ENCODE measurements at places on chromosomes 11 and 22.
A peak's percentile ranks its signal among the peaks of the same experiment; 100 is the strongest.

DNA sequence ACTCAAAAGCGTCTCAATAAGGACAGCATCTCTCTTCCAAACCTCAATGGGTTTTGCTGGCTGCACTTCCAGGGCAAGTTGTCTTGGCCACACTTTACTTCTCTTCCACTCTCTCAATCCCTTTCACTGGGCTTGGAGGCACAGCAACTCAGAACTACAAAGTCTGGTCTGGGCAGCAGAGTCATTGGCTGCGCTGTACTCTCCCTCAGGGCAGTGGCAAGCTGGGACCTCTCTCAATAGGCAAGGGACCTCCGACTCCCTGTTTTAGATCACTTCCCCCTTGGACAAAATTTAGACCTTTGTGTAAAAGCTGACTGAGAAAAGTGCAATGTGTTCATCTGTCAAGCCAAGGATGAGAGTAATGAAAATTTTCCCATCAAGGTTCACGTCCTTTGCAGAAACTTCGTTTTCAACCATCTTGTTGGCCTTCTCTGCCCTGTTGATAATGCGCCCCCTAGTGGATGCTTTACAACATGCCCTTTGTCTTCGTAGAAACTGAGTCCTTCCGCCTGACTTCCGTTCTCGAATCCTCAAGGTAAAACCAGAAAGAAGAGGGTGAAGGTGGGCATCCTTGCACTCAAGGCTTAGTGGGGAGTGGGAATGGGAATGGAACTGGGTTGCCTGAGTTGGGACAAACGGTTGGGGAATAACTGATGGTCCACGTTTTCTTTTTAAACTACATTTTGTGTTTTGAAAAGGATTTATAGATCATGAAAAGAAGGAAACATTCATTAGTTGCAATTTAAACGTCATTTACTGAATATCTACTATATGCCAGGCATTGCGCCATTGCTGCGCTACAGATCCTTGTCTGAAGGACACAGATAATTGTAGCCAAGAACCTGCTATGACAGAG lies 99.1 kb downstream of the CD44 start:
- peak; percentile 35 for DNase-seq

- peak; percentile 70 for DNase-seq
Measured at GRCh38 chr11:64777449-64778222, 706 bp downstream of the SF1 start.

DNA sequence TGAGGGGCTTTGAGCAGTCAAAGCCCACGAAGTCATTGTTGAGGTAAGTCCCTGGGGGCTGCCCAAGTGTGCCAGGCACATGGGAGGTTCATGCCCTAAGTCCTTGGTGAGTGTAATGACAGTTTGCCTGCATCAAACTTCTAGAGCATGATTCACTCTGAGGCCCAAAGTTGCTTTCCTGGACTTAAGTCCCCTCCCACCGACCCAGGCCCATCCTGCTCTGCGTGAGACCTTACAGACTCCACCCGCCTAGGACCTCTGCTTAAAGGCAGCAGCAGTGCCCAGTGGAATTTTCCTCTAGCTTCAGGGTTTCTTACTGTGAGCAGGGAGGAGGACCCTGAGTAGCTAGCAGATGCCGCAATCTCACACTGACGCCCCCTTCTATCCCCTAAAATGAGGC lies 5.7 kb upstream of the PVALB start:
- no peak for DNase-seq

GRCh38 chr22:36465232-36466021 lies 16.0 kb downstream of the TXN2 start:
- DNase-seq = no peak

GRCh38 chr11:30583476-30584280 lies 2.5 kb downstream of the MPPED2 start:
- no peak for DNase-seq

- no peak for DNase-seq
Measured at GRCh38 chr11:5274395-5274794, 4.7 kb upstream of the HBE1 start.

DNA sequence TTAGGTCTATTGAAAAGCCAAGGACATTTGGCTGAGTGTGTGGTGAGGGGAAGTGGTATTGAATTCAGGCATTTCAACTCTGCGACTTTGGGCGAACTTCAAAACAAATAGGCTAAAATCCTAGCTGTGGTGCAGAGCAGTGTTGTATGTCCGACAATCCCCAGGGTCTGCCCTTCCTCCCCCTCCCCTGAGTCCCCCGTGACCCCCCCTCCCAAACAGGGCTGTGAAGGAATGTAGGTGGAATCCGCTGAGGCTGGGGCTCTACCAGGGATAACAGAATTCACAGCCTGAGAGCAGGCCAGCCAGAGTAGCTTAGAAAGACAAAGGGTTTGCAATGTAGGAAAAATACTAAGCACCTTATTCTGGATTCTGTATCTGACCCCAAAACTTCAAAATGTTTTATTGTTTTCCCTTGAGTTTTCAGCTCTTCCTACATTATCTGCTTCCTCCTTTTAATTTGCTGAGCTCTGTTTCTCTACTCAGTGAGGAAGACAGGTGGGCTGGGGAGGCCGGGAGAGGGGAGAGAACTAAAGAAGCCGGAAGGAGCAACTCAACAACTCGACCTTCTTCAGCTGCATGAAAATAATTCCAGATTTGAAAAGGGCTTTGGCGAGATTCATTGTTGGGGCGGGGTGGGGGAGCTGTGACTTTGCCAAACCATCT lies 315.2 kb downstream of the BLID start:
- no peak for DNase-seq

GRCh38 chr11:13119941-13120520 lies 110.9 kb downstream of the RASSF10 start:
- DNase-seq = no peak

DNA sequence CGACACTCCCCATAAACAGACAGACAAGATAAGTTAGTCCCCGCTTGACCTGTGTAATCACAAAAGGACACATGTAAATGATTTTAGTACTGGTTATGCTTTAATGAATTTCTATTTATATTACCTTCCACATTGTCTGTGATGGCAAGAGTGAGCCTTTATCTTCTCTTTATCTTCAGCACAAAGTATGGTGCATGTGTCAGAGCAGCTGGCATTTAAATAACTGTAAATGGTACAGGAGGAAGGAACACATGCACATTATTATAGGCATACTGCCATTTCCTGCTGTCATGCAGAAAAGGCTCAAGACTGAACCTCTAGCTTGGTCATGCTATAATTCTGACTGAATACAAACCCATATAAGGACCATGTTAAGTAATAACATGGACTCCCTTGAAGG lies 1342.7 kb upstream of the TENM4 start:
- no peak for DNase-seq

DNA sequence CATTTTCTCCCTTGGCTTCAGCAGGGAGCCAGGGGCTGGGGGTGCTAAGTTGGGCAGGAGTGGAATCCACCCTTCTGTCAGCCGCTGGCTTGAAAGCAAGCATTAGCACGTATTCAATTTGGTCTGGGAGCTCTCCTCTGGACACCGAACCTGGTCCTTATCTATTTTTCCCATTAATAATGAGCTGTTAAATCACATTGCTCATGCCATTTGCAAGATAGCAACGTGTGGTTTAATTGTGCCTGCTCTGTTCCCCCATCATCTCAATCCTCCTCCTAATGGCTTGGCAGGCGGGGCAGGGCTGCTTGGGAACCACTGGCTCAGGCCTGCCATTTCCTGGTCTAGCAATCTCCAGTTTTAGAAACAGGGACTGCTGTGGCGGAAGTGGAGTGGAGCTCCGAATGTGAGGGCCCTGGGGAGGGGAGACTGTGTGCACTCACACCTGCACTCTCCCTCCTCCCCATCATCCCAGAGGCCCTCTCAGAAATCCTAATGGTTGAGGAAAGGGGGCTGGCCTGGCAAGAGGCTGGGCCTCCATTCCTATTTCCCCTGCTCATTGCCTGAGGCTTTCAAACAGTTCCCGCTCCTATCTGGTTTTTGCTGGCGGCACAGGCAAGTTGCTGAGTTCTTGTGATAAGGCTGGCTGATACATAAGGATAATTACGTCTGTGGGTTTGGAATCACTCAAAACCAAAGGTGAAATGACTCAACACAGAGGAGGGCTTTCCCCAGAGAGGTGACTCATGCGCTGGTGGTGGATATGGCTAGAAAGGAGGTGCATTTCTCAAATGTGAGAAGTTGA lies 201.2 kb upstream of the E2F8 start:
- DNase-seq = peak; percentile 50

DNA sequence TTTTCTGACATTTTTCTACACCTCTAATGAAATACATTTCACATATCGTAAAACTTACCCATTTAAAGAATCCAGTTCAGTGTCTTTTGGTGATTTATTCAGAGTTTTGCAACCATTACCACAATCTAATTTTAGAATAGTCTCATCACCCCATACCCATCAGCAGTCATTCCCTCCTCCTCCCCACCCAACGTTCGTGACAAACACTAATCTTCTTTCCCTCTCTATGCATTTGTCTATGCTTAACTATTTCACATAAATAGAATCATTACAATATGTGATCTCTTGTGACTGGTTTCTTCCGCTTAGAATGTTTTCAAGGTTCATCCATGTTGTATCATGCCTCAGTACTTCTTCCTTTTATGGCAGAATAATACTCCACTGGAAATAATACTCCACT lies 9.5 kb downstream of the TTC28 start:
- DNase-seq = no peak

- DNase-seq = no peak
Measured at GRCh38 chr11:3747704-3748103, 49.6 kb downstream of the NUP98 start.

- no peak for DNase-seq
Measured at GRCh38 chr11:110827276-110827675, 115.0 kb upstream of the ARHGAP20 start.

- no peak for DNase-seq
Measured at GRCh38 chr11:74575999-74576398, 16.4 kb upstream of the POLD3 start.

GRCh38 chr11:10305964-10306918 lies 1.4 kb downstream of the ADM start:
- no peak for DNase-seq

DNA sequence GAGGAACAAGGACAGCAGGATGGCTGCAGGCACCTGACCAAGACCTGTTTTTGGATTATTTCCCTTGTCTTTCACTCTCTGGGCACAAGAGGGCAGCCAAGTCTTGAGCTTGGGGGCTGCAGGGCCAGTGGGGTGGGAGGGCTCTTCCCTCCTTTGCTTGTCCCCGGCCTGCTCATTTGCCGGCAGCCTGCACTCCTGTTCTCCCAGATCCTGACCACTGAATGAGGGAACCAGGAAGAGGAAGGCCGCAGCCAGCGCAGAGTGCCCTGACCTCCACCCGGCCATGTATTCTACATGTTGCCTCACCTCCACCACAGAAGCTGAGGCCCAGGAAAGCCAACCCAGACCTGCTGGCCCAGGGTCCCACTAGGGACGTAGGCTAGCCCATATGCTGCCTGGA lies 15.5 kb upstream of the NNMT start:
- no peak for DNase-seq

- no peak for DNase-seq
Measured at GRCh38 chr11:128046213-128046612, 541.1 kb downstream of the ETS1 start.

DNA sequence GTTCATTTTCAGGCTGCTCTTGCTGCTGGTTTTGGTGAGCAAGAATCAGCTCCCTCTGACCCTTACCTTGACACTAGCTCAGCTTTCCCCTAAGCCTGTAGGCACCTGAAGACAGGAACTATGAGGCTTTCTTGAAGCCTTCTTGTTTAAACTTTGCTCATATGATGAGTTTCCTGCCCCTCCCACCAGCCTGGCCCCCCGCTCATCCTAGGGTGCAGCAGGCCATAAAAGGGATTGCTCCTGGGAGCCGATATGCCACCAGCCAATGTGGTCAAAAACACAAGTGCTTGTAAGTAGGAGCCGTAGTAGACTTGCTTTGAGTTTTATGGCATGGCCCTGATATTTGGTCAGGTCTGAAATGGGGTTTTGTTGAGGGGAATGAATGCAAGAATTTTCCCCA lies 164.7 kb downstream of the DSCAML1 start:
- DNase-seq = no peak

GRCh38 chr11:57459164-57460021 lies 935 bp upstream of the RTN4RL2 start:
- peak; percentile 13 for DNase-seq

- DNase-seq = no peak
Measured at GRCh38 chr11:74019104-74019738, 10.3 kb upstream of the UCP3 start.

- no peak for DNase-seq
Measured at GRCh38 chr11:17770917-17771316, 36.3 kb downstream of the KCNC1 start.

DNA sequence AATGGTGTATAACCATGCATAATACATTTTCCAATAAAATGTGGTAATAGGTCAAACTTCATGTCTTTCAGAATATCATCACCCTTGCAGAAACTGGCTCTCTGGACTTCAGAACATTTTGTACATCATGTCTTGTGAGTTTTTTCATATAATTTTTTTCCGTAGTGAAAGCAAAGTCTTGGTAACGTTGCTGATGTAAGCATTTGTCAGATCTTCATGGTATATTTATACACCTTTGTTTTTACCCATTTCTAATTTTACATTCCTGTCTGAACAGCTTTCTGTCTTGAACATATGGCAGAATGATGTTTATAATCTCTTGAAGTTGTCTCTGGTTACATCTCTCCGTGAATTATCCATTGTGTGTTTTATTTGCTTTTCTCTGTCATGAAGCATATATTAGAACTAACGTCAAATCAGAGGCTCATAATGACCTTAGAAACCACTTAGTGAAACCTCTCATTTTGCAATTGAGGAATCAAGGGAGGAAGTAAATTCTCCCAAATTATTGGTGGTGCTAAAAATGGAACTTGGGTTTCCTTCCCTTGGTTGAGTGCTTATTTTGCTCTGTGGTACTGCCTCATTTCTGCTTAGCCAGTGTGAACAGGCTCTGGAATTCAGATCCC lies 37.4 kb downstream of the CSRP3 start:
- no peak for DNase-seq

- DNase-seq = no peak
Measured at GRCh38 chr11:109048098-109048497, 373.9 kb upstream of the C11orf87 start.

DNA sequence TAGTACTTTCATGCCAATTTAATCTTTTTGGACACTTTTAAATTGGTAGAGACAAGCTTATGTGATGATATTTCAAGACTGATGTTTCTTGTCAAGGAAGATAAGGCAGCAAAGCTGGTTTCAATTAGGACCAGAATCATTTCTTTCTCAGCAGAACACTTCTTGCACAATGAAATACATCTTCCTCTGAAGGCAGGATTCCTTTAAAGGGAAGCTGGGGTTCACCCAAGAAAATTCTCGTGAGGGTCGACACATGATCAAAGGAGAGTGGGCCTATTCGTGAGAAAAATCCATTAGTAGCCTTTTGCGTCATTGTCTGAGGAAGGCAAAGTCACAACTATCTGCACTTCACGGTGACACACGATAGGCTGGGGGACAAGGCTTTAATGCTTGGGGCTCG lies 17.6 kb downstream of the TTC12 start:
- DNase-seq = no peak

DNA sequence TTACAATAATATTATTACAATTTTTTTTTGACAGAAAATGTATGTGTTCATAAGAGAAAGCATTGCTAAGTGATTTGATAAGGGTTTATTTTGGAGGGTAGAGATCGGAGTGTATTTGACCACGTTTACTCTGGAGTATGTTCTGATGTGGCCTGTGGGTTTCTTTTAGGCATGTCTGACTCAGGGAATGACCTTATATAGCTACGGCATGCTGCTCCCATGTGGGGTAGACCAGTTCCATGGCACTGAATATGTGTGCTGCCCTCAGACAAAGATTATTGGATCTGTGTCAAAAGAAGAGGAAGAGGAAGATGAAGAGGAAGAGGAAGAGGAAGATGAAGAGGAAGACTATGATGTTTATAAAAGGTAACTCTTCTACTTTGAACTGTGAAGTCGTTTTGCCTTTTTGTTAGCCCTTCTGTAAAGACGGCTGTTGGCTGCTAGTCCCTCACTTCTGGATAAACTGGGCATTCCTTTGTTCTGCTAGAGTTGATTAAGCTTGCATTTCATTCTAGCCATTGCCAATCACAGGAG lies 38.1 kb upstream of the ST14 start:
- DNase-seq = no peak

Measured in stimulated activated CD4-positive, alpha-beta T cell treated with anti-CD3 and anti-CD28 coated beads, Interleukin-1b, Interleukin-23, amount 100 ng/mL, for 24 hours (primary cell).